ENCODE measurements at places on chromosomes 6 and 20.

DNA sequence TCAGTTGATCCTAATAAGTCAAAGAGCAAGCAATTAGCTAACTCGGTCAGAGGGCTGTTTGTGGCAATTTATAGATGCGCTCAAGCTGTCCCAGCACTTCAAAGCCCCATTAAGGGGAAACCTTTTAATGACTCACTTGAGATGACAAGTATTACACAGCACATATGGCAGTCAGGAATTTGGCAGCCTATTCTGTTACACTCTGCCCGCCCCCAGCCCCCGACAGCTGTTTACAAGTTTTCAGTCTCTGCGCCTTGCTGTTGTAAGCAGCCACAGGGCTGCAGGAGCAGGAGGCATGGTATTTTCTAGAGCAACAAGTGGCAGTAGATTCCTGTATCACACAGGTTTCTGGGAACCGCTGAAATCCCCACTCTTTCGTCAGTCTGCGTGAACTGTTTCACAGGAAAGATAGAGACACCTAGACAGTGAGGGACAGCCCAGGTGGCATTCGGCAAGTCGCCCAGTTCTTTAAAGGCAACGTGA, 263.0 kb downstream of the FOXC1 start:
- no peak for DNase-seq

DNA sequence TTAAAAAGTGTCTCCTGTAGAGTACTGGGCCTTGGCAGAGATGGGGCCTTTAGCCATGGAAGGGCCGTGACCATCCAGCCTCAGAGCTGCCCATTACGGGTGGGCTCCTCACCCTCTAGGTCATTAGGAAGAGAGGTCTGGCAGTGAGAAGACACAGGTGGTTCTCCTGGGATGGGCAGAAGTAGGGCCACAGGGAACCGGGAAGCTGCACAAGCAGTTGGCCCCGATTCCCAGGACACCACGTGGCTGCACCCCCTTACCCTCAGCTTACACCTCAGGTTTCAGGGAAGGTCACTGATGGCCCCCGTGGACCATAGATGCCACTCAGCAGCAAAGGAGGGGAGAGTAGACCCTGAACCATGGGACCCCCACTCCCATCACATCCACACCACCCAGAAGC, 1.6 kb downstream of the RAET1G start:
- no peak for DNase-seq

GRCh38 chr20:16302818-16303217, 270.4 kb downstream of the KIF16B start:
- DNase-seq, result no peak

DNA sequence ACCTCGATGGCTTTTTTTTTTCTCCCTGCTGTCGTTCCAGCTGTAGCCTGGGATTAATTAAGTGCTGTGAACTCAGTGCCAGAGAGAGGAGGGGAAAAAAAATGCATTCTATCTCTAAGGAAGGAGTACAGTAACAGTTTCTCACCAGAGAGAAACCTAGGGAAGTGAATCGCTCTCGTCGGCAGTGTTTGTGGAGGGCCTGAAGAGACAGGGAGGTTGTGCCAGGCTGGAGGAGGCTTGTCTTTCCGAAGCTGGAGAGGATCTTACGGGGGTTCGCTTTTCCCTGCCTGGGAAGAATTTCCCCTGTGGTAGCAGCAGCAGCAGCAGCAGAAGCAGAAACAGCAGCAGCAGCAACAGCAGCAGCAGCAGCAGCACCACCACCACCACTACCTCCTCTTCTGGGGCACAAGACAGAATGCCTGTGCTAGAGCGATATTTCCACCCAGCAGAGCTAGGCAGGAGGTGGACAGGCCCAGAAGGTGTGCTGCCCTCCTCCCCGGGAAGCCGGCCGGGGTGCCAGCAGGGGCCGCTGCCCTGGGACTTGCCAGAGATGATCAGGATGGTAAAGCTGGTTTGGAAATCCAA, 186.5 kb downstream of the PDE7B start:
- DNase-seq, result no peak

GRCh38 chr6:150741633-150742200, 123.8 kb upstream of the MTHFD1L start:
- DNase-seq, result no peak

DNA sequence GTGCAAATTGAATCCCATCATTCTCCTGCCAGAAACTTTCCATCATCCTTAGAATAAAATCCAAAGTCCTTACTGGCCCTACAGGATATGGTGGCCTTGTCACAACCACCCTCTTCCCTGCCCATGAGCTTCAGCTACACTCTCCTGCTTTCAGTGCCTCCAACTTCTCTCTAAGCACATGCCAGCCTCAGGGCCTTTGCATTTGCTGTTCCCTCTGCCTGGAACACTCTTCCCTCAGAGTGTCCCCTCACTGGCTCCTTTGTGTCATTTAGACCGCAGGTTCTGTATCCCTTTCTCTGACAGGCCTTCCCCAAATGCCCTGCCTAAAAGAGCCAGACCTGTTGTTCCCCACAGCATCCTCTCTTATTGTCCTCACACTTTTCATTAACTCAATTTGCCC, 18.2 kb downstream of the HCK start:
- DNase-seq, result no peak

DNA sequence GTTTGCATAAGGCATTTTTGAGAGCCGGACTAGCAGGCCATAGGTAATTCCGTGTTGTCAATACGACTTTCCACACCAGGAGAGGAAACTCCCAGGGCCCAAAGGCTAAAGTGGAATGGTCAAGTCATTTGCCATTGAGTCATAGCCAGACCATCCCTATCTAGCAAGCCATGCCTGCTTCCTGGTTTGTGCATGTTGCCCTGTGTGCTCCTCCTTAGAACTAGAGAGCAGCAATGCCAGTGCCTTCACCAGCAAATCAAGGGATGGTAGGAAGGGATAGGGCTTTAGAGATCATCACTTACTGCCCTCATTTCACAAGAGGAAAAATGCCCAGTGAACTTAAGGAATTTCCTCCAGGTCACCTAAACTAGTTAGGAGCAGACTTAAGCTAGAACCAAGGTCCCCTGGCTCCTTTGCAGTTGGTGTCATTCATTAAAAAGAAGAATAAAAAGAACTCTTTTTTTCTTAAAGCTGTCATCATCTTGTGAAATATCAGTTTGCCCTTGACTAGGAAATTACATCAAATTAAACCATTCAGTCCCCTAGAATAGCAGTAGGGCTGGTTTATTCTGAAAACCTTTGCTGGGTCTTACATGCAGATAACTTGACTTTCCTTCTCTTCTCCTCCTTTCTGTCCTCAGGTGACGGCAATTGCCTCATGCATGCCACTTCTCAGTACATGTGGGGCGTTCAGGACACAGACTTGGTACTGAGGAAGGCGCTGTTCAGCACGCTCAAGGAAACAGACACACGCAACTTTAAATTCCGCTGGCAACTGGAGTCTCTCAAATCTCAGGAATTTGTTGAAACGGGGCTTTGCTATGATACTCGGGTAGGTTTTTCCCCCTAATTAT, 7.4 kb downstream of the TNFAIP3 start:
- no peak for DNase-seq

GRCh38 chr20:10542442-10542841, 107.3 kb downstream of the SLX4IP start:
- no peak for DNase-seq

- DNase-seq, result no peak
Observed at GRCh38 chr6:91486200-91486599, 899.3 kb upstream of the MAP3K7 start.

DNA sequence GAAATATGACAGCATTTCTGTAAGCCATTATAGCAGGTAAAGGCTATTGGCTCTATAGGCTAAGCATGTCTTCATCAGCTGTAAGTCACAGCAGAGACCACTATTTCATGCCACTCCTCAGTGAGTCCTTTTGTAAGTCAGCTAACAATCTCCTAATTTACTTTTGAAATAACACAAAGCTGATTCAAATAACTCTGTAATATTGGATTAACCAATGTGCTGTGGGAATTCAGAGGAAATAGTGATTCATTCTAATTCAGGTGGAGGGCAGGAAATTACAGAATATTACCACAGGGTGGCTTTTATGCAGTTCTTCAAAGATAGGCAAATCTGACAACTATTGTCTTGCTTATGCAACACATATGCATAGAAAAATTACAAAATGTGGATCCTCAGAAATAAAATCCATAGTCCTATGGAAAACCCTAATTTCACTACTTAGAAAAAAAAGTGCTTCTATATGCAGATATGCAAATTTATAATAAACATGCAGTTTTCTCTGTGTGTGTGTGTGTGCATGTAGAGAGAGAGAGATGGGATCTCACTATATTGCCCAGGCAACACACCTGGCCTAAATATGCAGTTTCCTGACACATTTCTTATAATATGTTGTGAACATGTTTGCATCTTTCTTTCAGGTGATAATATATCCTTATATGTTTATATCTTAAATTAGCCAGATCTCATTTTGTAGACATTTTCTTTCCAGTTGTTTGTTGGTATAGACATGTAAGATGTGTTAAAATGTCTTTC, 4.8 kb upstream of the SMIM28 start:
- DNase-seq, result no peak

DNA sequence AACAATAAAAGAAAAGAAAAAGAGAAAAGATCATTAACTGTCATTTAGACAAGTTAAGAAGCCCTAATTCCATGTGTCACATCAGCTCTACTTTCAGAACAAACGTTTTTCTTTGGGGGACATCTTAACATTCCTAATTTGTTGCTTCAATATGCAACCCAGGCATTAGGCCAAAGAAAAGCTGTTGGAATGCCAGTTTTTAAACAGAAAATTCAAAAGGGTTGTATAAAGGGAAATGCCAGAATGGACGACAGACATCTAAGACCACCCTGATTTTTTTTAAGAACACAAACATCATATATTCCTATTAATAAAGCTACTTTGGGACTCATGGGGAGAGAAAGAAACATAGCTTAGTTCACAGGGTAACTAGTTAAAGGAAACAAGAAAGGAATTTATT, 315.0 kb downstream of the GMDS start:
- no peak for DNase-seq

DNA sequence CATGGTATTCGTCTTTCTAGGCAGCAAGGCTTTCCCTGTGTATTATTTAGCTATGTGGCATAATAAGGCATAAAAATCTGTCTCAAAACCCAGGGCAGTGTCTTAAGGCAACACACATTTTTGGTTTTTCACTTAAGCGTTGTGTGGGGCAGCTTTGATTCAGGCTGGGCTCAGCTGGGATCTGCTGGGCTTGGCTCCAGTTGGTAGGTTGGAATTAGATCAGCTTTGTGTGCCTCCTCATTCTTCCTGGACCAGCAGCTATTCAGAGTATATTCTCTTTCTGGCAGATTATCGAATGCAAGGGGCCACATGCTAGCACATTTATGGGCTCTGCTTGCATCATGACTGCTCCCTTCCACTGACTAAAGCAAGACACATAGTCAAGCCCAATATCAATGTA, 487.9 kb downstream of the RFPL4B start:
- DNase-seq, result no peak

DNA sequence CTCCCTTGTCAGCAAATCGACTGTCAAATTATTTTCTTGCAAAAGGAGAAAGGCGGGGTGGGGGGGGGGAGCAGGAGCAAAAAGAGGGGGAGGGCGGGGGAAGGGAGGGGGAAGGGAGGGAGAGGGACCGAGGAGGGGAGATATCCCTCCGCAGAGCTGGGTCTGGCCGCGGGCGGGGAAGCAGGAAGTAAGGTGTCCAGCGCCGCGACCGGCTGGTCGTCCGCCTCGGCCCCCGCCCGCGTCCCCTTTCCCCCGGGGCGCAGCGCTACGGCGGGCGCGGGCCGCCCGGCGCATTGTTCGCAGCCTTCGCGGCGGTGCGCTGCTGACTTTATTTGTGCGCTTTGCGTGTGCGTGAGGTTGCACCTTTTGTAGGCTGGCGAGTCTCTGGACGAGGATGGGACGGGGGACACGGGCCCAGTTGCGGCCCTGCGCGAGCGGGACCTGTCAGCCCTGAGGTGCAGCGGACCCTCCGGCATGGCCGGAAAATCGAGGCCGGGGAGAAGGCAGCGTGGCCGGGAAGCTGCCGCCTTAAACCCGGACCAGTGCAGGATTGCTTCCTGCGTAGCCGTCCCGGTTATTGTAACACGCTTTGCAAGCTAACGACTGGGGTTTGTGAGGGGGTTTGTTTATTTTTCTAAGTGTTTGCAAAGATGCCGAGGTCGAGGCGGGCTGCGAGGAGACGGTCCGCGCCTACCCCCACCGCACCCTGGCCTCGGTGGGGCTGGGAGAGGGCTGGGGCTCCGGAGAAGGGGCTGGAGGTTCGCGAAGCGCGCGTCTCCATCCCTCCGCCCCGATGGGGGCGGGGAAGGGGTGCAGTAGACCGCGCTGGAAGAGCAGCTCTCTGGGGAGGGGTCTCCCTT, 675 bp upstream of the TRERF1 start:
- peak; percentile 22 for DNase-seq

DNA sequence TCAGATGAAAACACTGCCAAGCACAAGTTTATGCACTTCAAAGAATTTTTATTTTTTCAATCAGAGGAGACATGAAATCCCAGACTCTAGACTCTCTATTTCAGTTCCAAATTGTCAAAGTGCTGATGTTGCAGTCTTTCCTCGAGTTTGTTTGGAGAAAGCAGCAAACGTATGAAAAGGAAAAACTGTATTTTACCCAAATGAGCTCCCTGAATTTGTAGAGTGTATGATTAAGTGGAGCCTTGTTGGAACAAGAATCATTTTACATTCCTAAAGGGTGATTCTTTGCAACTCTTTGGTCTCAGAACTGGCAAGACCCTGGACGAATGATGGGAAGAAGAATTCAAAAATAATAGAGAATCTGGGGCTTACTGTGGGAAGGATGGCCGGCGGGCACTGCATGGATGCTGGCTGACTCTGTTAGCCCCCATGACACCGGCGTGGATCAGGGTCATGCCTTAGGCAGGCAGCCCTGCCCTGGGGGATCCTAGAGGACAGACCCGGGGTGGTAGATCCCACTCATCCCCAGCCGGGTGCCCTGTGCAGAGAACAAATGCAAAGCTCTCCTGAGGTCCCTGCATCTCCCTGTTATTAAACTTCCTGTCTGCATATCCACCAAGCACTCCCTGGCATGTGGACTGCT, 207.4 kb downstream of the FNDC1 start:
- no peak for DNase-seq

DNA sequence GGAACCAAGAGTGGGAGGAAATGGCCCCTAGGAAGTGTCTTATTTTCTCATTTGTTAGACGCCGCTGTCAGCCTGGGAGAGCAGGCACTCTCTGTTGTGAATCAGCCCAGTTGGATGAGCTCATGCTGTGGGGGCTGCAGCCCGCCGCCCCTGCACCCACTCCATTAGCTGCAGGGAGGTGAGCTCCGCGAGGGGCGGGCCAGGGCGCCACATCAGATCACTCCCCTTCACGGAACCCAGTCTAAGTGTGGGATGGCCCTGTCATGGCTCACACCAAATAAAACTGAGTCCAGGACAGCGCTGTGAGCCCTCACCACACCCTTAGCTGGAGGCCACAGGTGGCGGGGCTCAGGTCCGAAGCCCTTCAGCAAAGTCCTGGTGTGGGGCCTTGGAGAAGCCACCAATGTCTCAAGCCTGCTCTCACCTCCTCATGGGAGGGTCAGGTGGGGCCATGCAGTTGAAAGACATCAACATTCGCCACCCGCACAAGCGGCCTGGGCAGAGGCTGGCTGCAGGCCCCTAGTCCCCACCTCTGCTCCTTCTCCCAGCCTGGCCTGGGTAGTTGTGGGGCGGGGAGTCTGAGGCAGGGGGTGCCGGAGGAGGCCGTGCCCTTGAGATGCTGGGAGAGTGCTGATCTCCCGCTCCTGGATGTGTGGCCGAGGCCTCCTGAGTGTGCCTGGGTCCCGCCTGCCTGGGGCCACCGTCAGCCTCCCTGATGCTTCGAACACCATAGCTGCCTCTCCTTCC, 66.2 kb upstream of the SLCO4A1 start:
- DNase-seq, result no peak

Measured in SHP77 treated with DMSO at 0.1 percent for 48 hours (cell line).